ENCODE measurements at places on chromosomes 1 and 21.

DNA sequence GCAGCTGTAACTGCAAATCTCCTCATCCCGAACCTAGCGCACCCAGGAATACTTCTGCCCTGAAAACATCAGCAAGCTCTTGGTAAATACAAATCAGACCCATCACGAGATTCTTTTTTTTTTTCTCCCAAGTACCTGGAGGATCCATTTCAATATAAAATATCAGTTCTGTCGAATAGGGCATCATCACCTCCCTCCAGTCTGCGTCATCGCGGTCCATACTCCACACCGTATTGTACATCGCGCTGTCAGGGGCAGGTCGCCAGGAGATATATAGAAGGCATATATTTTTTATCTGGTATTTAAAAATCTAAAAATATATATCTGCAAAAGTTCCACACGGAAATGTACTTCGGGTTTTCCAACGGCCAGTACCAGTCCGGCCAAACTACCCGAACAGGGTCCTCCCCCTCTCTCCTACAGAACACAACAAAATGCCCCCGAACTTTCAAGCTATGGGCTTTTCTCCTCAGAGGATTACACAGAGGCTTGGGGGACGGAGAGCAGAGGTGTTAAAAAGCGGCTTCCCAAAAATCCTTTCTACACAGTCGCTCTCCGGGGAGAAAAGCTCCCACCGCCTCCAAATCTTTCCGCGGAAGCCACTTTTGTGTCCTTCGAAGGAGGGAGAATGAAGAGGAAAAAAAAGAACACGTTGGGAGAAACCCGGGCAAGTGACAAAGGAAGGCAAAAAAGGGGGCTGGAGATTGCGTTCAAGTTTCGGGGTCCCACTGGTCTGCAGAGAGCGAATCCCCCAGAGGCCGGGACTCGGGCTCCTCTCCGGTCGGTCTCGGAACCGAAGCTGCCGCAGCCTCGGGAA is 509 bp downstream of the PIK3R3 start:
- no peak for DNase-seq

DNA sequence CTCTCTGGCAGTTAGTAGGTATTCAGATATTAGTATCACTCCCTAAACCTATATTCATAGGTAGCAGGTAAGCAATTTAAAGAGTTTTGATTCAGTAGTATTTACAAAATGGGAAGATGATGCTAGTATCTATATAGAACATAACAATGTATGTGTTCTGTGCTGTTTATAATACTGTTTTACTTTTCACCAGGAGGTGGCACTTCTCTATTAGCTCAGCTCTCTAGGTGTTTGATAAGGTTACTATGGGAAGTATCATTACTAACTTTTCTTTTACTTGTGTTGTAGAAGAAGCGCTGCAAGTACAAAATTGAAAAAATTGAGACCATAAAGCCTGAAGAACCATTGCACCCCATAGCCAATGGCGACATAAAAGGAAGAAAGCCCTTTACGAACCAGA is 49.4 kb upstream of the FASLG start:
- DNase-seq, result no peak

DNA sequence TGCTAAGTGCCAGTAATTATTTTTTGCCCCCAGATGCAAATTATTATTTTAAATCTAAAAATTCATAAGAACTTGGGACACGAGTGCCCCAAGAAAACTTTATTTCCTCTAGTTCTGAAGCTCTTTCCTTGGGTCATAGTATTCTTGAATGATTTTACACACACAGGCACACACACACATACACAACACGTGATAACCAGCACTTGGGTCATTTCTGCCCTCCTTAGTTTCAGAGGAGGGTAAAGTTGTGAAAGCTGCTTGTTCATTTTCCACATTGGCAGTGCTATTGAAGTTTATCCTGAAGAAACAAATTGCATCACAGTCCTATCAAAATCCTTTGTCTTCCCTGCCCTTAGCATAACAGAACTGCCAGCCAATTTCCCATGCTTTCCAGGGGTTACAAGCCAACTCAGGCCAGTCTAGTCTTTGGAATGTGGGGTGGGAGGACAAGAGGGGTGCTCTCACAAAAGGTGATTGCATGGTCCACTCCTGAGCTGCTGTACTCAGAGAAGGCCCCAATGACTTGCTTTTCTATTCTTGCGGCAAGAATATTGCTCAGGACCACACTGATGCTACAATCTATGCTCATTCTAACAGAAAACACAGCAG is 98.5 kb upstream of the POGK start:
- DNase-seq, result no peak

DNA sequence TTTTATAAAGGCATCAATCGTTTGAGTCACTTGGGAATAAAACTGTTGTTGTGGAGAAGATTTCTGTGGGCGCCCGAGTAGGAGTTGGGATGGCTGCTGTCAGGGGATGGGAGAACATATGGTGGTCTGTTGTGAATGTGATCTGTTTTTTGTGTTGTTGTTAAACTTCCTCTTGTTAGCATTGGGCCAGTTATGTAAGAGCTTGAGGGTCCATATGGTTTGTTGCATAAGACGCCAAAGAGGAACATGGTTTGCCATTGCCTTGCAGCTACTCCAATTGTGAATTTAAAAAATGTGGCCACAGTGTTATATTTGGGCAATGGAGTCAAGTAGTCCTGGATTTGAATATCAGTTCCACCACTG is 136.1 kb upstream of the JUN start:
- DNase-seq, result no peak

GRCh38 chr1:77273891-77274290 is 7.9 kb upstream of the AK5 start:
- no peak for DNase-seq
